ENCODE measurements at places on chromosomes 11 and 22.

DNA sequence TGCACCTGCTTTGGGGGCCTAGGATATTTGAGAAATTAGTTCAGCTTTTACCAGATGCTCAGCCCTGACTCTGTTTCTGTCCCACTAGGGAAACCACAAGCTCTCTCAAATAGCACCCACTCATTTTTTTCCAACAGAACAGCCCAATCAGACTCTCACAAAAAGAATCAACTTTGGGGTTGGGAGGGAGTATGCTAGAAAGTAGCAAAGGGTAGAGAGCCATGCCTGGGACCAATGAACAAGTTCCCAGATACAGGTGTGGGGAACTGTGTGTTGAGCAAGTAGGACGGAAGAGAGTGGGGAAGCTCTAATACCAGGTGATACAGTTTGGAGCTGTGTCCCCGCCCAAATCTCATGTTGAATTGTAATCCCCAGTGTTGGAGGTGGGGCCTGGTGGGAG is 41.1 kb downstream of the TRIM66 start:
- no peak for DNase-seq

- no peak for DNase-seq
Observed at GRCh38 chr11:13868710-13869397, 93.7 kb upstream of the SPON1 start.

DNA sequence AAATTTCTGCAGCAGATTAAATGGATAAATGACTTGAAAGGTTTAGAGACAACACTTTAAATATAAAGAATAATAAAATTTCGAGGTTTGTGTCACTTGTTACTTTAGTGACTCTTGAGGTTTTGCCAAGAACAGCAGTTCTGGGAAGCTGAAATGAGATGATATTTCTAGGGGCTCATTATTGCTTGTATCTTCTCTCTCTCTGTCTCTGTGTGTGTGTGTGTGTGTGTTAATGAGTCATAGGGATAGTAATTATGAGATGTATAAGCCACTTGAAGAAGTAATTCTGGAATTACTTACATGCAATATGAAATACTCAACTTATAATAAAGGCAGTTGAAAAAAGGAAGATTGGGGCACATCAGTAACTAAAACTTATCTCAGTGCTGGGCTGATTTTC is 9.6 kb upstream of the OR10G7 start:
- DNase-seq: no peak

DNA sequence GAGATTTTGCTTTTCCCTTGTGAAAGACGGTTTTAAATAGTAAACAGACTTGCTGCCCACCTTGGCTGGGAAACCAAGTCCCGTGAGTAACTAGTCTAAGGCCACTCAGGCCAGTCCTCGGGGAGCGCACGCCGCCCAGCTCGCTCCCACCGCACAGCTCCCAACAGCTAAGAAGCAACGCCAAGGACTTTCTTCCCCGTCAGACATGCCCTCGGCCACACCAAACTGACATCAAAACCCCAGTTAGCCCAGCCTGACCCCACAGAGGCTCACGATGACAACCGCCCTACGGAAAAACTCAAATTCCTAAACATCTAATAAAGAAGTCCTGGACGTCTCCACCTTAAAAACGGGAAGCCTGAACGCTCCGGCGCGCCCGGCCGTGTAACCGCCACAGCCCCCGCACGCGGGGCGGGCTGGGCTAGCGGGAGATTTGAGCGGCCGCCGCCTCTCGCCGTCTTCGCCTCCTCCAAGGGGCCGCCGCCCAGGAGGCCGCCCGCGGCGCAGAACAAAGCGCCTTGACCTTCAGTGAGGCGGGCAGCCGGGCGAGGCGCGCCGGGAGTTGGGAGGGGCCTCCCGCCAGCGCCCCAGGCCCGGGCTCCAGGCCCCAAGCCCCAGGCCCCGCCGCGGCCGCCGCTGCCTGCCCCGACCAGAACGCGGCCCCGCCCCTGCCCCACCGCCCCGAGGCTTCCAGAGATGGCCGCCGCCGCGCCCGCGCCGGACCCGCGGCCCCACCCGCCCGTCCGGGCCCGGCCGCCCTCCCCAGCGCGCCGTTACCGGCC is 486 bp downstream of the NAP1L4 start:
- no peak for DNase-seq

DNA sequence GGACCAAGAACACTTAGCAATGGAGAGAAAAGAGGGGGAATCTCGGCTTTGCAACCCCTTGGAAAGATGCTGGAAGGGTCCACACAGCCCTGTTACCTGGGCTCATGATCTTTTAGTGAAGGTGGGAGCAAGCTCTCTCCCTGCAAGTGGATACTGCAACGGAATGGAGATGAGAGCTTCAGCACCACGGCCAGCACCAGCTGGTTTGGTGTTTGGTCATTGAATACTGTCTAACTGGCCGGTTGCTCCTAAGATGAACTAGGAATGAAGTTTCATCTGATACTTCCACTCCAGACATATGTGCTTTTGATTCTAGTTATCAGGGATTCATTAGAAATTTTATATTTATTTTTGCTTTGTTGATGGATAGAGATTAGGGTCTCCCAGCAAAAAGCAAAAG is 16.3 kb downstream of the HTR3A start:
- DNase-seq: peak; percentile 16

GRCh38 chr11:68792400-68792966 is 41.2 kb upstream of the TESMIN start:
- no peak for DNase-seq

DNA sequence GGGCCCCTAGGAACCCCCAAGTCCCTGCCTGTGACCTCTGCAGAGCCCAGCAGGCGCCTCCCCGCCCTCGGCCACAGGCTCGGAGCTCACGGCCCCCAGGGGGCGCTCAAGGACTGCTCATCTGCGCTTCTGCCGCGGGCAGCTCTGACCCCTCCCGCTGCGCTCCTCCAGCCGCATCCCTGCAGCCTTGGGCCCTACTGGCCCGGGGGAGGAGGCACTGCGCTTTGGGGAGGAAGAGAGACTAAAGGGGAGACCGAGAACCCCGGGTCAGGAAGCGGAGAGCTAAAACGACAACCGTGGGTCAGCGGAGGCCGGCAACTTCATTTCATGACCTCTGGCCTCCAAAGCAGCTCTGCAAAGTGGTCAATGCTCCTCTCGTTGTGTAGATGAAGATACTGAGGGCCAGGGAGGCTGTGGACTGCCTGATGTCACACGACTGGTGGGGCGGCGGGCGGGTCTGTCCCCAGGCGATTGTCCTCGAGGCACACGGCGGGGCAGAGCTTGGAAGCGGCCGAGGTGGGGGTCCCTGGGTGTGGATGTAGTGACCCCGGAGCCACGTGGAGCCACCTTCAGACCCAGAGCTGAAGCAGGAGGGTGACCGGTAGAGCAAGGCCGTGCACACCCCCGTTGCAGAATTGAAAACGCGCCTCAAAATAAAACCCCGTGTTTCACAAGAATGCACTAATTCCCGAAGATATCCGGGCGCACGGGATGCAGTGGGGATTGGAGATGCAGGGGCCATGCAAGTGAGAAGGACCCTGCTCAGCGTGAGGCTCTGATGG is 2.7 kb upstream of the KRTAP5-6 start:
- DNase-seq: peak; percentile 79

GRCh38 chr11:116199182-116199581 is 573.6 kb downstream of the BUD13 start:
- DNase-seq: no peak

DNA sequence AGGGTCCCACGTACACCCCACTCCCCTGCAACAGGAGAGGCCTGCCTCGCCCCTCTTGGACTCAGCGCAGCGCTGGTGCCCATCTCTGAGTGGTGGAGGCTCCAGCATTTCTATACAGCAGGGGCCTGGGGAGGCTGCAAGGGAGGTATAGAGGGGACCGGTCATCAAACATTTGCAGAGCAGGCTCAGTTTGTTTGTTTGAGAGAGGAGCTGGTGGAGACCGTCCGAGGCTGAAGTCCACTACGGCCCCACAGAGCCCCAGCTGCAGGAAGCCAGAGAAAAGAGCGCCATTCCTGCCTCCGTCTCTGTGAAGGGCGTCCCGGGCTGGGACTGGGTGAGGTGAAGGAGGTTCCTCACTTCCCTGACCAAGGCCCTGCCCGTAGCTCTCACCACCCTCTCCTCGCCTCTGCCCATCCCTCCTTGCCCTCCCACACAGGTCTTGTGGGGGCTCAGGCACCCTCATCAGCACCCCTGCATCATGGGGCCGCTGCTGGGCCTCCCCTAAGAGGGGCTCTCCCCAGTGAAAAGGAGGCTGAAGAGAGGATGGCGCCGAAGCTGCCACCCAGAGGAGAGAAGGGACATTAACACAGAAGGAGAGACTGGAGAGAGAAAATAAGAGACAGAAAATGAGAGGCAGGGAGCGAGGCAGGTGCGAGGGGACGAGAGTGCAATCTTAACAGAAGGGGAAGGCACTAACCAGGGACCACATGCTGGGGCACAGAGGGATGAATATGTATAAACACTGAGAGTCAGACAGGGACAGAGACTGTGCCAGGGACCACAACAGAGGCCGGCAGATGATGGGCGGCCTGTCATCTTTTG is 24.5 kb downstream of the RPUSD4 start:
- DNase-seq: no peak

Data from MV-4-11 (cell line).